CD4-positive, alpha-beta T cell treated with Interleukin-17A for 1 hour (primary cell): ENCODE measurements at places on chromosomes 5 and 9.

GRCh38 chr9:75083188-75083970, 4.6 kb downstream of the NMRK1 start:
- DNase-seq = peak; percentile 64

- no peak for DNase-seq
Measured at GRCh38 chr9:71549023-71549422, 219.3 kb downstream of the CEMIP2 start.

DNA sequence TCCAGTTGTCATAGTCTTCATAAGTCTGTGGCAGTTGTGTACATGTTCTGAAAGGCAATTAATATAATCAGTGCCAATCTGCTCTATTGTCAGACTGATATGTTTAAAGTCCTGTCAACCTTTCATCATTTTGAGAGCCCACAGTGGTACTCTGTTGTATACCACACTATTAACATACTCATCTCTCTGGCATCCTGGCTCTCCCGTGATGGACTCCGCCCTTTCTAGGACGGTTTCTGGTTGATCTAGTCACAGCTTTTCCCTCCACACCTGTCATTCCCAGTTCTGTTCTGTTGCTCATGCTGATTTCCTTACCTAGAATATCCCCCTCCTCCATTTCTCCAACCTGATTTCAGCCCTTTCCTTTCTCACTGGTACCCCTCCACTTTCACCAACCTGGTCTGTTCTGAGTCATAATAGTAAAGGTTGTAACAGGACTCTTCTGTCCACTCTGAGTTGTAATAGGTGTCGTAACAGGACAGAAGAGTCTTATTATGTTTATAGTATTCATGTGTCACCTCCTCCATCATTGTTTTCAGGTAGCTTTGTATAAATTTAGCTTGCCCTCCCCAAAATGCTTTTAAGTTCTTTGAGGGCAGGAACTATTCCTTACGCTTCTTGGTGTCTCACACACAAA, 4.1 kb downstream of the PTCD2 start:
- no peak for DNase-seq

DNA sequence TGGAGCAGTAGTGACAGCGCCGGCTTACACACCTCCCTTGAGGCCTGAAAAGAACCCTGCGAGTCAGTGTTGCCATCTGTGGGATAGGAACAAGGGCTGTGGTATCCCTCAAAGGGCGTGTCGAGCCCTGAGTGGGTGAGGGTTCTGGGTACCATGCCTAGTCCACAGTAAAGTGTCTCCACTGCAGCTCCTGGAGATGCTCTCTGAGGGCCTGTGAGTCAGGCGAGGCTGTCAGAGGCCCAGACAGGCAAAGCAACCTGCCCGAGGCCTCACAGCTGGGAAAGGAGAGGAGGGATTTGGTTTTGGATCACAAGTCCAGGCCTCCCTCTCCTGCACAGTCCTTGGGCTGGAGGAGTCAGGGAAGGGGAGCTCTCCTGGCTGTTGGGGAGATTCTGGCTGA, 6.1 kb downstream of the PRRX2 start:
- DNase-seq = no peak

GRCh38 chr9:100602342-100602801, 24.5 kb downstream of the CAVIN4 start:
- no peak for DNase-seq

GRCh38 chr5:36623832-36624231, 17.4 kb downstream of the SLC1A3 start:
- no peak for DNase-seq
